NCI-H1694 (cell line): ENCODE measurements at places on chromosomes 12 and 14.
A peak's percentile ranks its signal among the peaks of the same experiment; 100 is the strongest.

DNA sequence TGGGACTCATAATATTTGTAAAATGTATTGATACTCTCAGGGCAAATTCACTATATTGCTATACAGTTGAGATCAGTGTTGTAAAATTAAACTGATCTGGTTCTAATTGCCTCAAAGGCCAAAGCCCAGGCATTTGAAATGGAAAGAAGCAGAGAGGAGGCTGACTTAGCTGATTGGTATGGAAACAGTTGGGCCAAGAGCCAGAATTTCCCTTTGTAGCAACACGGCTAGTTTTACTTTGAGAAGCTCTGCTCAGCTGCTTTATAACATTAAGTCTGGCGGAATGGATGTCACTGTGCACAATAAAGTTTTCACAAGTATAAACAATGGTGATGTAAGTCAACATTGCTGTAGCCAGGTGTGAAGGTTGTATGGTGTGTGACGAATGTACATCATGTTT, 186.4 kb downstream of the MSRB3 start:
- DNase-seq, result no peak

GRCh38 chr14:93879362-93879983, 47.7 kb upstream of the FAM181A start:
- no peak for DNase-seq

DNA sequence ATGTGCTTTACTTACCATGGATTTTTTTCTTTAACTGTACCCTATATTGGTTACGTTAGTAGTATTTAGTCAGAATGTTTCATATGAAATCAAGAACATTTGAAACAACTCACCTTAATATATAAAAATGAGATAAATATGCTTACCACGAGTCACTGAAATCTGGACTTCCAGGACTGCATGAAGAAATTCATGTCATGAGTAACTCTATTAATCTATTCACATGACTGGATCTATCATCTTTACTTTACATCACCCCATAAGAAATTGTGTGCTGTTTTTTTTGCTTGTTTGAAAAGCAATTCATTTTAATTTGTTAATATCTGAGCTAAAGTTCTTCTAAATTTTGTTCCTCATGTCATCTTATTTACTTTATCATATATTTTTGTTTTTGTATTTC, 5.2 kb downstream of the EPYC start:
- no peak for DNase-seq

DNA sequence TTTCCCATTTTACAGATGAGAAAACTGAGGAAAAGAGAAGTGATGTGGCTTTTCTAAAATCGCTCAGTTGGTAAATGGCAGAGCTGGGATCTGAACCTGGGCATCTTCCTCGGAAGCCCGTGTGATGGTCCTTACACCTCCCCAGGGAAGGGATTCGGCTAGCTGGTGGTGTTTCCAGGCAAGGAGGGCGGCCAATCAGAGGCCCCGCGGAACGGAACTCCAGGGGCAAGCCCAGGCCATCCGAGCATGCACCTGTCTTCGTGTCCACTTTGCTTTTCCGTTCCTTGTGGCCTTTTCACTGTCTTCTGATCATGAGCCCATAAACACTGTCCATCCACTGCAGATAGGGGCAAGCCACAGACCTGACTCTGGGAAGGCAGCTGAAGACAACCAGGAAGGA, 114.8 kb upstream of the TMEM132D start:
- DNase-seq, result no peak

- DNase-seq, result no peak
Measured at GRCh38 chr14:105882626-105883025, 356.2 kb downstream of the TMEM121 start.

GRCh38 chr14:55482936-55483605, 42.7 kb upstream of the TBPL2 start:
- no peak for DNase-seq

GRCh38 chr12:114692186-114693058, 8.4 kb upstream of the TBX3 start:
- DNase-seq, result no peak

- no peak for DNase-seq
Measured at GRCh38 chr14:68774771-68775613, 17.9 kb downstream of the ZFP36L1 start.

DNA sequence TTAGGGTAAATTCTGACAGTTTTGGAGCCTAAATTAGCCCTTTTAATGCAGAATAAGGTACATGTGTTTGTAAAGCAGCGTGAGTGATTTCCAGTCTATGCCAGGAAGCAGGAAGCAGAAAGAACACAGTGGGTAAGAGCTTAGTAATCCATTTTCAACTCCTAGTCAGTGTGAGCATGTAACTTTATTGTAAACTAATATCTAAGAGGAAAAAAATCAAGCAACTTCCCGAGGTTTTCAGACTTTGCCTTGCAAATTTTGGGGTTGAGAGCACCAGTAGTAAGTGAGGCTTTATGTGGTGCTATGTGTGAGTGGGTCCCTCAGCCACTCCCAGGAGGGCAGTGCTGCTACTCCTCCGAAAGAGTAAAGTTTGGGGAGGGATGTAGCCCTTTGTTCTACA, 2.9 kb downstream of the CIPC start:
- no peak for DNase-seq

- peak; percentile 76 for DNase-seq
Measured at GRCh38 chr12:132614861-132615578, 3.6 kb upstream of the P2RX2 start.

DNA sequence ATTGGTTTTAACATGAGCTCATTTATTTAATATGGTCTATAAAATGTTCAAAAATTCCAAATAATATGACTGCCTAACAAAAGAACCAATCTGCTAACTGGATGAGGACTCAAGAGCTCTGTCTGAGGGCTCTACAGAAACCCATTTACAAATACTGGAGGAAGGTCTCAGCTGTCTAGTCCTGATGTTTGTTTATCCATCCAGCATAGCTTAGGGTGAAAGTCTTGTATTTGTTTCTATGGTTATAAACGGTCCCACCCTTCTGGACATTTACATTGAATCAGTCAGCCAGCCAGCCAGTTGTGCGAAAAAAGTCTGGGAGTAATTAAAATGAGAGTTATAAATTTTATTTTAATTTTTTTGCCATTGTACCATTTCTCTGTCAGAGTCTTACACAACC, 220.7 kb downstream of the BMP4 start:
- no peak for DNase-seq

GRCh38 chr12:59282999-59283398, 312.8 kb upstream of the SLC16A7 start:
- no peak for DNase-seq

DNA sequence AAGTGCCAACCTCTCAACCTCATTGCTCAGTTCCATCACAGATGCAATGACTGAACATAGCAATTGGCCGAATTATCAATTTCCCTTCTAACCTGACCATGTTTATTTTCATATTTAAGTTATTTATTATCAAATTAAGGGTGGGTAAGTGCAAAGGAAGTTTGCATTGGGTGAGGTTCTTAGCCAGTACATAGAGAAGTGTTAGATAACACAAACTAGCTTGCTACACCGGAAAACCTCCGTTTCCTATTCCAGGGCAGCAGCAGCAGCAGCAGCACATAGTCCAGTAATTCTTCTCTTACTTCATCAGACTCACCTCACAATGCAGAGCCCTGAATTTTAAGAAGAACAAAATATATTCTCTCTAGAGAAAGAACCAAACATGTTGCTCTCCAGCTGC, 200.5 kb upstream of the OR4E1 start:
- DNase-seq, result no peak

GRCh38 chr12:6771091-6771495, 1.2 kb upstream of the LAG3 start:
- DNase-seq, result no peak

DNA sequence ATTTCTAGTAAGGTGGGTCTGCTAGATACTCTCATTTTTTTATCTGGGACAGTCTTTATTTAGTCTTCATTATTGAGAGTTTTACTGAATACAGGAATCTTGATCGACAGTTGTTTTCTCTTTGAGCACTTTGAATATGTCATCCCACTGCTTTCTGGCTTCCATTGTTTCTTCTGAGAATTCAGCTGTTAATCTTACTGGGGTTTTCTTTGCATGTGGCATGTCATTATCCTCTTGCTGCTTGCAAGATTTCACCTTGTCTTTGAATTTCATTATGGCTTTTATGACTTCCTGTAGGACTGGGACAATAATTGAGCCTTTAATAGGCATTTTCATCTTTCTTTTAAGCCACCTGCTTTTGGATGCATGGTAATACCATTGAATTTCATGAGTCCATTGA, 46.7 kb upstream of the RD3L start:
- no peak for DNase-seq

DNA sequence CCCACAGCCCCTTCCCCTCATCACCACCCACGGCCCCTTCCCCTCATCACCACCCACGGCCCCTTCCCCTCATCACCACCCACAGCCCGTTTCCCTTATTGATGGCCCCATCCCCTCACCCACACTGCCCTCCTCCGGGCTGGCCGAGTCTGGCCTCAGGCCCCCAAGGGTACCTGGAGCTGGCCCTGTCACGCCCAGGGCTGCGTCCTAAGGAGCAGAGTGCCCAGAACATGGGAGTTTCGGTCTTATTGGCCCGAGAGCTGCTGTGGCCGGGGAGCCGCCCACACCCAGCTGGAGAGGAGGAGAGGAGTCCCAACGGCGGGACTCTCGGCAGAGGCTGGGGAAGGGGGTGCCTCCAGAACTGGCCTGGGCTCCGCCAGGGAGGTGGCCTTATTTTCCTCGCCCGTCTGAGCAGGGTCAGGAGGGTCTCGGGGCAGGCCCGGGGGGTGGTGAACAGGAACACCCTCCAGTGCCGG, 182.3 kb downstream of the KIF26A start:
- no peak for DNase-seq

- no peak for DNase-seq
Measured at GRCh38 chr14:67762051-67762450, 54.3 kb downstream of the ZFYVE26 start.

- DNase-seq, result no peak
Measured at GRCh38 chr12:5213990-5214389, 170.3 kb downstream of the KCNA5 start.

- no peak for DNase-seq
Measured at GRCh38 chr14:64440494-64440893, 24.8 kb upstream of the AKAP5 start.

GRCh38 chr14:101199028-101199770, 295.7 kb upstream of the RTL1 start:
- no peak for DNase-seq

DNA sequence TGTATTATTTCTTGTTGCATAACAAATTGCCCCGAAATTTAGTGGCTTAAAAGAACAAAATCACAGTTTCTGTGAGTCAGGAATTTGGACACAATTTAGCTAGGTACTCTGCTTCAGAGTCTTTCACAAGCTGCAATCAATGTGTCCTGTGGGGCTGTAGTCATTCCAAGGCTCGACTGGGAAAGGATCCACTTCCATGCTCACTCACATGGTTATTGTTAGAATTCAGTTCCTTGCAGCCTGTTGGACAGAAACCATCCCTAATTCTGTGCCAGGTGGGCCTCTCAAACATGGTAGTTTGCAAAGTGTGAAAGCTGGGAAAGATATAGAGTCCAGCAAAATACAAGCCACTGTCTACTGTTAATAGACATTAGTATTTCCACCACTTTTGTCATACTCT, 59.7 kb upstream of the ARID2 start:
- DNase-seq, result no peak

GRCh38 chr14:88533064-88533602, 21.7 kb downstream of the PTPN21 start:
- DNase-seq, result no peak

DNA sequence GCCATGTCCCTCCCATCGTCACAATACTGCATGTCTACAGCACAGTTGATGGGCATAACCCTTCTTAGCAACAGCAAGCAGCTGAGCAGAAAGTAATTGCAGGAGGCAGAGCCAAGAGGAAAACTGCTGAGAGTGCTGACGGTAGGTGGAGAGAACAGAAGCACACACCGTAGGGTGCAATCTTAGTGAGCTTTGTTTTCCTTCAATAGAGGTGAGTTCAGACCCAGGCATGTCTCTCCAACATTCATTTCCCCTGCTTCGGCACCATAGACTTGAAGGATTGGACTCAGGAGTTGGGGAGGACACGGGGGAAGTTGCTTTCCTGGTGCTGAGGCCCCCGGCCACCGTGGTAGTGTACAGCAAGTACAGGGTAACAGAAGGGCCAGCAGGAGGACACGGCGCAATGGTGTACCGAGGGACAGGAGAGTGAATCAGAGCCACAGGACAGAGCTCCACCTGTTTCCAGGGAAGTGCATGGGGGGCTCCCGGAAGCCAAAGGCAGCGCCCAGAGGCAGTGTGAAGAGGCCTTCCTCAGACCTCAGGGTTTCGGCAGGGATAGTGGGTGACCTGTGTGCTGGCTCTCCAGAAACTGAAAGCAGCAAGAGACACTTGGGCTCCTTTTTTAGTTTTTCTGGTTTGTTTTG, 36.3 kb upstream of the SINHCAF start:
- DNase-seq, result peak; percentile 75

GRCh38 chr14:92460916-92461579, 52.5 kb upstream of the RIN3 start:
- DNase-seq, result no peak

GRCh38 chr12:82414044-82414443, 55.7 kb downstream of the METTL25 start:
- no peak for DNase-seq

- peak; percentile 57 for DNase-seq
Measured at GRCh38 chr12:116015525-116015924, 262.0 kb downstream of the MED13L start.

DNA sequence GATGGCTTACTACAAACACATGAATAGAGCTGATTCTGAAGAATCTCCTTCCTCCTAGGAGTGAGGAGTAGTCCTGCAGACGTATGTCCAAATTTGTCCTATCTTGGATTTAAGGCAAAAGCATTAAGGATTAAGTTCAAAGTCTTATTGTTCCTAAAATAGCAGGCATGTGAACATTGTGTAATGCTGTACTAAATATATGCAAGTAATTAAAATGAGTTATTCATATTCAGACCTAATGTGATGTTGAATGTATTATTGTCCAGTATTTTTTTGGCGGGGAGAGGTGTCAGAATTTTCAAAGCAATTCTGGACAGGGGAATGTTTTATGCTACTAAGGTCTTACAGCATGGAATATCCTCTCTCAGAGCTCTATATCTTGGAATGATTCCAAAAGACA, 60.7 kb upstream of the STK38L start:
- no peak for DNase-seq

DNA sequence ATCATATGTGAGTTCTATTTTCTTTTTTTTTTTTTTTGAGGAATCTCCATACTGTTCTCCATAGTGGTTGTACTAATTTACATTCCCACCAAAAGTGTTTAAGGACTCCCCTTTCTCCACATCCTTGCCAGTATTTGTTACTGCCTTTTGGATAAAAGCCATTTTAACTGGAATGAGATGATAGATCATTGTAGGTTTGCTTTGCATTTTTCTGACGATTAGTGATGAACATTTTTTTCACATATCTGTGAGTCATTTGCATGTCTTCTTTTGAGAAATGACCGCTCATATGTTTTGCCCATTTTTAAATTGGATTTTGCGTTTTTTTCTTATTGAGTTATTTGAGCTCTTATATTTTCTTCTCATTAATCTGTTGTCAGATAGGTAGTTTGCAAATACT, 394.8 kb downstream of the LRFN5 start:
- no peak for DNase-seq

DNA sequence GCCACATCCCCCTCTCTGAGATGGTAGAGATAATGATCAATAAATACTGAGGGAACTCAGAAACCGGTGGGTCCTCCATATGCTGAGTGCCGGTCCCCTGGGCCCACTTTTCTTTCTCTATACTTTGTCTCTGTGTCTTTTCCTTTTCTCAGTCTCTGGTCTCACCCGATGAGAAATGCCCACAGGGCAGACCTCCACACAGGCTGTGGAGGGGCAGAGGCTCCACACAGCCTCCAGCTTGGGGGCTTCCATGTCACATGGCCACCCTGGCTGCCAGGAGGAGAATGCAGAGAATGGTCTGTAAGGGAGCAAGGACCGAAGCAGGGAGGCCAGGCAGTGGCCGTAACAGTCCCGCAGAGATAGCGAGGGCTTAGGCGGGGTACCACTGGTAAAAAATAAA, 105.9 kb downstream of the NTF3 start:
- no peak for DNase-seq
